ENCODE measurements at places on chromosomes 16 and 17. TPM values are rescaled to one million over a fixed set of nuclear protein-coding genes. Genes with fewer than 3 reads are reported as not detected.

Gene RTN4RL1
- 5.0 TPM for total RNA-seq

Gene SLC5A10
- total RNA-seq, result not detected

DNA sequence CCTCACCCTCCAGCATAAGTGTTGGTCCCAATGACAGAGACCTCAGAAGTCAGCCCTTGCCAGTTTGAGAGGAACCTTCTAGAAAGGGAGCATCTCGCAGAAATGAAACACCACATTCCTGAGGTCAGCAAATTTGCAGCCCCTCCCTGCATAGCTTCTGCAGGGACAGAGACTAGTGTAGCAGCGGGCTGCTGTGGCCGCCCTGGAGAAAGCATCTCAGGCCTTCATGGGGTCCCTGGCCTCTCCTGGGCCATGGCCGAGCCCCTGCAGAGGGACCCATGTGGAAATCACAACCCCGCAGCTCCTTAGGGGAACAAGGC is 11.4 kb downstream of the HS3ST6 start:
- H3K4me1 ChIP-seq, result no peaks in the 10 kb centered on the region
- no peak for DNase-seq
- H3K36me3 ChIP-seq, result no peaks in the 10 kb centered on the region
- no peak overlapping the region for H3K27ac ChIP-seq
- H3K27me3 ChIP-seq, result no peaks in the 10 kb centered on the region

DNA sequence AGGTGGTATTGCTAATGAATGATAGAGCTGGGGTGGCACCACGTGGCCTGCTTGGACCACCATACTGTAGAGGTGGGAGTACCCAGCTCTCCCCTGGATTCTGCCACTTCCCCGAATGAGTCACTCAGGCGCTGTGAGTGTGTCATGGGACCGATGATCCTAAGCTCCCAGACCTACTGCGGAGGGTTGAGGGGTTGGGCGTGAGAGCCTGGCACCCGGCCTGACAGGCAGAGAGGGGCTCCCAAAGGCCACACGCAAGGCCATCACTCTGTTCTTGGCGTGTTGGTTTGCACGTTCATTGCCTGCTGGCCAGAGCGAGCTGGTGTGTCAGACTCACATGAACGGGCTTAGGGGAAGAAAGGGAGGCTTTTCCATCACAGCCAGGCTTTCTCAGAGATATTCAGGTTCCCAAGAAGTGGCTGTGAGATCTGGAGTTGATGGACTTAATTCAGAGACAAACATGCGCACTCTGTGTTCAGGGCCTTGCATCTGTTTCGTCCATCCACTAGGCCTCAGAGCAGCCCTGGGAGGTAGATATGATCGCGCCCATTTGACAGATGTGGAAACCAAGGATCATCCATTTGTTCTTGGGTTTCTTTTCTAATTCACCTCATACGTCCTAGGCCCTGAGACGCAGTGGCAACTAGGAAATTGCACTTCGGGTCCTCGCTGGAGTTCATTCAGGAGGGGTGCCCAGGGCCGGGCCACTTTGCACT is 41.4 kb downstream of the CMIP start:
- H3K4me3 ChIP-seq, result no peak overlapping the region
- no peaks in the 10 kb centered on the region for H3K36me3 ChIP-seq
- DNase-seq, result peak; percentile 74

Gene TOP2A
- total RNA-seq, result 0.31 TPM

Gene MYO15B
- 34.3 TPM for total RNA-seq

DNA sequence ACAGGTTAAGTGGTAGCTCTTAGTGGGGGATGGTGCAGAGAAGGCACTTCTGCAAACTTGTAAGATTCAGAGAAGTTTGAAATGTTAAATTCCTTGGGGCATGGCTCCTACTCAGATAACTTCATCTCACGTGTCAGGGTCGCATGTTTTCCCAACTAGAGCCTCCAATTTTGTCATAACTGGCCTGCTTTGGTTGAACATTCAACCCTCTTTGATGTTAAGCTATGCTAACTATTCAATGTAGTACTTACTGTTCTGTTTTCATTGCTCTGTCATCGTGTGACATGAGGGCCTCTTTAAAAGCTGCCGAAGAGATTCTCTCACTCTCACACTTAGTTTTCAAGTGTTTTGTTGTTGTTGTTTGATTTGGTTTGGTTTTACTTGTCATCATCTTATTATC is 280.8 kb downstream of the CDH11 start:
- no peaks in the 10 kb centered on the region for H3K4me1 ChIP-seq
- H3K36me3 ChIP-seq, result no peaks in the 10 kb centered on the region
- no peak for DNase-seq
- H3K4me3 ChIP-seq, result no peak overlapping the region
- no peak overlapping the region for H3K27ac ChIP-seq

Gene OTOP2
- total RNA-seq, result not detected

Gene DNAH2
- total RNA-seq, result not detected

- no peak overlapping the region for H3K4me3 ChIP-seq
- H3K36me3 ChIP-seq, result peaks cover 43% of the 10 kb centered on the region
- peak; percentile 85 for DNase-seq
- peaks cover 37% of the 10 kb centered on the region for H3K4me1 ChIP-seq
- H3K27me3 ChIP-seq, result no peaks in the 10 kb centered on the region
These were observed 3.3 kb upstream of the CDK5R1 start for GRCh38 chr17:32483451-32484019.

- H3K36me3 ChIP-seq, result no peaks in the 10 kb centered on the region
- no peak overlapping the region for H3K27ac ChIP-seq
- DNase-seq, result no peak
- no peaks in the 10 kb centered on the region for H3K27me3 ChIP-seq
- H3K4me3 ChIP-seq, result no peak overlapping the region
These were observed 52.2 kb upstream of the MED9 start for GRCh38 chr17:17424552-17424951.

DNA sequence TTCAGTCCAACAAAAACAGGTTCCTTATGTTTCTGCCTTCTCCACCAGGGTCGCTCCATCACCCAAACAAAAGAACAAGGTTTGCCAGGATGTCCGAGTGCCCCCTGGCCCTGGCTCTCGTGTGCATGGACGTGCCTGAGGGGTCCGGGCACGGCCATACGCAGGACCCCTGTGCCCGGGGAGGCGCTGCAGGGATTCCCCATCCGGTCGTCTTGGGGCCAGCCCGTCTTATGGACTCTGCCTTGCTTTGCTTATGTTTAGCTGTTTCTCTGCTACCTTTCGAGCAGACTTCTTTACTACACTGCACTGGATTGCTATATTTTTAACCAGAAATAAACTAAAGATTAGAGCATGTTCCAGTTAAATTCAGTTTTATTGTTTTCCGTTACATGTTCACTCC is 68.0 kb downstream of the KLHDC4 start:
- no peaks in the 10 kb centered on the region for H3K27me3 ChIP-seq
- no peaks in the 10 kb centered on the region for H3K4me1 ChIP-seq
- no peak overlapping the region for H3K4me3 ChIP-seq

Gene CNTD1
- 0.16 TPM for total RNA-seq

All from right atrium auricular region (tissue), 2 donors.